Activated CD4-positive, CD25-positive, alpha-beta regulatory T cell treated with anti-CD3 and anti-CD28 coated beads, Interleukin-2, amount 50 U/mL, for 16 hours (primary cell): ENCODE measurements at places on chromosomes 2 and 18.

DNA sequence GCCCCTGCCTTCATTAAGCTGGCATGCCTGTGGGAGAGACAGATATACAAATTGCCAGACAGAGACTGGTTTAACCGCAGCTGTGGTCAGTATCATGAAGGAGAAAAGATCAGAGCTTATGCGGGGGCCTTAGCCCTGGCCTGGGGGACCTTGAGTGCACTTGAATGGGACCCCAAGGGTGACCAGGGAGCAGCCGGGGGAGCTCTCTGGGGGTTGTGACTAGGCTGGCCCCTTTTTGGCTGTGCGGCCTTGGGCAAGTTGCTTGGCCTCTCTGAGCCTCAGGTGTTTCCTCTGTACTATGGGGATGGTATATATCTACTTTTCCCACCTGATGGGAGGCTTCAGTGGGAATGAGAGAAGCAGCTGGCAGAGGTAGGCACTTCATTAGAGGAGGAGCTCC lies 35.7 kb downstream of the INHBB start:
- no peak for DNase-seq

GRCh38 chr2:21821672-21822227 lies 698.0 kb downstream of the TDRD15 start:
- no peak for DNase-seq

DNA sequence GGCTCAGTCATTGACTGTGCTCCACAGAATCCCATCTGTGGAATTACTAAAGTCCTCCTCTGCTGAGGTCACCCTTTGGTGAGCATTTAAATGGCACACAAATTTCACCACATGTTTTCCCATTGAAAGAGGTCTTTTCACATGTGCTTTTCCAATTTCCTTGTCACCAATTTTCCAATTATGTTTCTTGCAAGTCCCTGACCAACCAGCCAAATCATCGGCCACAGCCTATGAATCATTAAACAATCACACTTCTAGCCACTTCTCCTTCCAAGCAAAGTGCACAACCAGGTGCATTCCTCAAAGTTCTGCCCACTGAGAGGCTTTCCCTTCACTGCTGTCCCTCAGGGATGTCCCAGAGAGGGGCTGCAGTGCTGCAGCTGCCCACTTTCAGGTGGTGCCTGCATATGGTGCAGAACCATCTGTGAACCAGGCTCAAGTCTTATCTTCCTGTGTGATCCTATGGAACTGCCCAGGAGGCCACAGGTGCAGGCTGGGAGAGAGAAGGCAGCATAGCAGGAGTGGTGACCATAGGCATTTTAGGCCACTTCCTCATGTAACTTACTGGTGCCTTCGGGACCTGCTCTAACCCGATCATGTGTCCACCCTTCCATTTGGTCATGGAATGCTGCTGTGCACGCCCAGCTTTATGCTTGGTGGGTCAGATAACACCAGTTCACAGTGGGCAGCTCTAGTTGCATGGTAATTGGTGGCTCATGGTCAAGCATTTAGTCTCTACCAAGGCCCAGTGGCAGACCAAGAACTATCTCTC lies 153.0 kb downstream of the SEPTIN10 start:
- no peak for DNase-seq

- no peak for DNase-seq
These were observed 63.2 kb downstream of the POLR1A start for GRCh38 chr2:86042256-86043168.

- no peak for DNase-seq
These were observed 131.8 kb downstream of the ZAP70 start for GRCh38 chr2:97845133-97845532.

DNA sequence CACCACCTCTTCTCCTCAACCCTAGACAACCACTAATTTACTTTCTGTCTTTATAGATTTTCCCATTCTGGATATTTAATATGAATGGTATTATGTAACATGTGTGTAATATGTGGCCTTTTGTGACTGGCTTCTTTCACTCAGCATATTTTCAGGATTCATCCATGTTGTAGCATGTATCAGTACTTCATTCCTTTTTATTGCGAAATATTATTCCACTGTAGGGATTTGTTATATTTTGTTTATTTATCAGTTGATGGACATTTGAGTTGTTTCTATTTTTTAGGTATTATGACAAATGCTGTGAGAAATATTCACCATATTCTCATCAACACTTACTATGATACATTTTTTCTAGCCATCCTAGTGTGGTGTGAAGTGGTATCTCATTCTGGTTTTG lies 138.8 kb upstream of the DLGAP1 start:
- no peak for DNase-seq

GRCh38 chr2:178962152-178962551 lies 87.8 kb downstream of the CCDC141 start:
- no peak for DNase-seq

DNA sequence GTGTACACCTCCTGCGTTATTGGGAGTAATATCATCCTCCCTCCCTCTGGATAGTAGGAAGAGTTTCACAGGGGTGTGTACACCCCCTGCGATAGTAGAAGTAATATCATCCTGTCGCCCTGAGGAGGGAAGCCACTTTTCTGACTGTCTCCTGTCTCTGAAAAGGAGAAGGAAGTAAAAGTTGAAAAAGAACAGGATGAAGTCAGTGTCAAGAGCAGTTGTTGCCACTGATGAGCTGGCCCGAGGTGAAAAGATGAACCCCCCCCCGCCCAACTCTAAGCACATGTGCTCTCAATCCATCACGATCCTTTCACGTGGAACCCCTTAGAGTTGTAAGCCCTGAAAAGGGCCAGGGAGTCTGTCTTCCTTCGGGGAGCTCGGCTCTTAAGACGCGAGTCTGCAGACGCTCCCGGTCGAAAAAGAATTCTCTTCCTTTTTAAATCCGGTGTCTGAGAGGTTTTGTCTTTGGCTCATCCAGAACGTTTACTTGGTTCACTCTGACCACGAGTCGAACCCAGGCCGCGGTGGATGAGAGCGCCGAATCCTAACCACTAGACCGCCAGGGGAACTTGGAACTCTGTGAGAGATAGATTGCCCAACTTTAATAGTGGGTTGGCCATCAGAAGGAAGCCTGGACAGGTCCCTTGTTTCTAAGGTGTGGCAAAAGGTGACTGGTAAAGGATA lies 22.4 kb upstream of the NAGK start:
- DNase-seq = no peak

GRCh38 chr2:99975386-99975785 lies 167.0 kb downstream of the AFF3 start:
- DNase-seq = no peak

DNA sequence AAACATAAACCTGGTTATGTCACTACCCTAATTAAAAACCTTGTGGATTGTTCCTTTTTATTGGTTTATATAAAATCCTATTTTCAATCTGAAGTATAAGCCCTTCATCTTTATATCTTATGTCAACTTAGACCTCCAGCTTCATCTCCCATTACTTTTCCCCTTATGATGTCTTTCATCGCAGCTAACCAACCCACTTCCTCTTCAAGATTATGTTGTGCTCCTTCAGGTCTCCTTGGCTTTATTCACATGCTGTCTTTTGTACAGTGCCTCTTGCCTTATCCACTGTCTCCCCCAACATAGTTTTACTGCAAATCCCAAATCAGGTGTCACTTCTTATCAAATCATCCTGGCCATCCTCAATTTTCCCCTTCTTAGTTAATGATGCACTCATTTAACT lies 25.9 kb downstream of the MBD5 start:
- DNase-seq = no peak

- DNase-seq = no peak
These were observed 251.9 kb downstream of the FBXO15 start for GRCh38 chr18:73895701-73896100.

DNA sequence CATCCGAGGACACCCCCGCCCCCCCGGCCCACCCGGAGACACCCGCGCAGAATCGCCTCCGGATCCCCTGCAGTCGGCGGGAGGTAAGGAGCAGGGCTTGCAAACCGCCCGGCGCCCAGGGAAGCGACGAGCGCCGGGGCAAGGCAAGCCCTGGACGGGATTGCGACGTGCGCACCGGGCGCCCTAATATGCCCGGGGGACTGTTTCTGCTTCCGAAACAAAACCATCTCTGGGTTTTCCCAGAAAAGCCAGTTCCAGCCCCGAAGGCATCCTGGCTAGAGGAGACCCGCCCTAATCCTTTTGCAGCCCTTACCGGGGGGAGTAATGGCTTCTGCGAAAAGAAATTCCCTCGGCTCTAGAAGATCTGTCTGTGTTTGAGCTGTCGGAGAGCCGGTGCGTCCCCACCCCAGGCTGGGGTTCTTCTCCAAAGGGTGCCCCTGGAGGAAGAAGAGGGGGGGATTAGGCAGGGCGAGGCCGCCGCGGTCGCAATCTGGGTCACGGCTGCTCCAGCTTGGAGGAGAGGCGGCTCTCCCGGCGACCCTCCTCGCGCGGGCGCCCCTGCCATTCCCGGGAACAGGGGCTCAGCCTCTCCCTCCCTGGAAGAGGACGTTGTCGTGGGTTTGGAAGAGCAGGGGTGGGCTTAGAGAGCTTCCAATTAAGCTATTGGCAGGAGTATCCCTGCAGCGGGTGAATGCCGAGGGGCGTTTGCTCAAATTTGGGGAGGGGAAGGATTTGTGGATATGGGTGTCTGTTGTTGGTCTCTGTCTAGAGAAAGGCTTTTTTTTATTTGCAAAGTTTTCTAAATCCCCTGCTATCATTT lies 521 bp downstream of the MYCN start:
- no peak for DNase-seq

- DNase-seq = no peak
These were observed 51.2 kb downstream of the CCDC148 start for GRCh38 chr2:158405341-158405740.
